ENCODE measurements at places on chromosomes 5 and 9.

- no peak for DNase-seq
Measured at GRCh38 chr5:61277190-61277589, 54.9 kb upstream of the ZSWIM6 start.

DNA sequence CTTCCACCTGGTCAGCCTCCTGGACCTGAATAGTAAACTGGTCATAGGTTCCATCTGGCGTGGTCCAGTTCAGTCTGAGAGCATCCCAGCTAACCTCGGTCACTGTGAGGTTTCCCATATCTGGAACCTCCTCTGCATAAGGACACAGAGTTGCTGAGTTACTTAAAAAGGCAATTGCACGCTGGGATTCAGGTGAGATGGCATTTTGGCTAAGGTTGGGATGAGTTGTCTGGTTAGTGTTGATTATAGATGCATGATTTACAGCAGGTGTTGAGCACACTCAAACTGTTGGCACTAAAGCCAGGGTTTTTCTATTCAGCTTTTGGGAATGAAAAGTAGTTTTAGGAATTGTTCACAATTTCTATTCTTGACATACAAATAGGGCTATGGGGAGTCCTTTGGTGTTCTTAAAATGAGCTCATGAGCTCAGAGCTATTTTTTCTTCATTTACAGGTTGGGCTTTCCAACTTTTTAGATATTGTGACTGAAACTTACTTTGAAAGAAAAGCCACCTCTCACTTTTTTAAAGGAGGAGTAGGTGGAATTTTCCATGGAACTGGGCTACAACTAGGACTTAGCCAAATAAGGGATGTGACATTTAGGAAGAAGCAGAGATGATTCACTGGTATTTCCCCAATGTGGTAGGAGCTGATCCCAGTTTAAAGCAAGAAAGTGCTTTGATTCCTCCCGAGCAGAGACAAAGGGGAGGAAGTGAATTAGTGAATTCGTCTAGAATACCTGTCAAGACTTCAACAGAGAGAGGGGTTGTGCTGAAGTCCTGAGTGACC lies 54.7 kb downstream of the TNC start:
- DNase-seq, result no peak

GRCh38 chr5:175015028-175015685 lies 290.8 kb downstream of the MSX2 start:
- DNase-seq, result no peak

GRCh38 chr5:10711562-10711961 lies 49.5 kb downstream of the DAP start:
- no peak for DNase-seq

GRCh38 chr5:10355071-10355889 lies 1.8 kb downstream of the MARCHF6 start:
- peak; percentile 62 for DNase-seq

DNA sequence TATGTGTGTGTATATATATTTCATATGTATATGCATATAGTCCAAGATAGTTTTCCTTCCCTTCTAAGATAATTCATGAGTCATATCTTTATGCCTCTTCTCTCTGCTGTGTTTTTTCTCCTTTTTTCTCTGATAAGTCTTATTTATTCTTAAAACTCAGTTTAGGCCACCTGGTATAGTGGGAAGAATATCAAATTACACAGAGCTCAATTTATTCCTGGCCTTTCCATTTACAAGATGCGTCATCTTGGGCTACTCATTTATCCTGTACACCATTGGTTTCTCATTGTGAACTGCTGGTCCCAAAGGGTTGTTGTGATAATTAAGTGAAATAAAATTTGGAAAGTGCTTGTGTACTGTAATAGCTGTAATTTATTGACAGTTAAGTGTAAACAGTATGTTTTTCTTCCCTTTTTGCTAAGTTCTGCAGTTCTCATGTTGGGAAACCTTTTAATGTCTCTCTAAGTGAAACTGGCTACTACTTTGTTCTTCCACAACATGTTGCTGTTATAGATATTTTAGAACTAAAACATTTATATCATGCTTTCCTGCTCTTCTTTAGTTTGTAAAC lies 19.4 kb downstream of the CCDC171 start:
- DNase-seq, result no peak

- no peak for DNase-seq
Measured at GRCh38 chr5:167030500-167031120, 1260.8 kb upstream of the WWC1 start.

DNA sequence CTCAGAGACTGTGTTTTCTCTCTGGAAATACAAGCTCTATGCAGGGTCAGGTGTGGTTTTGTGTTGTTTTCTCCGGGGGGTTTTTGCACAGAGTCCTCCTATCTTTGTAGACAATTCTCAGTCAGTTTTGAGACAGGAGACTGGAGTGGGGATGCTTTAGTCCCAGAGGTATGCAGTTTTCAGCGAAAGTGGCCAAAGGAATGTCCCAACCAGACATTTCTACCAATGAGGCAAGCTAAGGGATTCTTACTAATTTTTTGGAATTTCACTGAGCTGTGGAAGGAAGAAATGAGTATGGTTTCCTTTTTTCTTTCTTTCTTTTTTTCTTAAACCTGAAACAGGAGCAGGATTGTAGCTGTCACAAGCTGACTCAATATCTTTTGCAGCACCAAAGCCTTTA lies 35.3 kb upstream of the PLPP1 start:
- DNase-seq, result no peak
